ENCODE measurements at places on chromosomes 13 and 19.
A peak's percentile ranks its signal among the peaks of the same experiment; 100 is the strongest.

DNA sequence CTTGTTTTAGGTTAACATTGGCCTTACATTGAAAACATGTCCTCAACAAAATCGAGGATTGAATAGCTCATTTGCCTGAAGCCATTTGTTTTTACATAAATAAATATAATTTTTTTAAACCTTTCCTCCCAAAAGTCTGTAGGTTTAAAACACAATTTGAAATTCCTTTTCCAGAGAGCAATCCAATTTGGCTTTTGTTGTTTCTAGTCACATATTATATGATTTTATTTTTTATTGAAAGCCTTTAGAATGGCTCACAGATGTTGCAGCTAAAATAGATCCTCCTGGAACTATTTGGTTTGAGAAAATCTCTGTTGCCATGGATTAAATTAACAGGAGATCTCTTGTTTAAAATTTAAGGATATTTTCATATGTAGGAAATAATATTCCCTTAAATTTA is 512.6 kb downstream of the KLF5 start:
- DNase-seq = no peak

DNA sequence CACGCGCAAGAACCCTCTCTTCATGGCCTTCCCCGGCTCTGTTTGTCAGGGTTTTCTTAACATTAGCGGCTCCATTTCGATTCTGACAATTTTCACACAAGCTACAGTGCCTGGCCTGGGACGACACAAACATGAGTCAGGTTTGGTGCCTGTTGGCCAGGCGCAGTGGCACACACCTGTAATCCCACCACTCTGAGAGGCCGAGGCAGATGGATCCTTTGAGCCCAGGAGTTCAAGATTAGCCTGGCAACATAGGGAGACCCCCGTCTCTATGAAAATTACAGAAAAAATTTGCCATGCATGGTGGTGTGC is 1.9 kb upstream of the RAB20 start:
- DNase-seq = no peak

DNA sequence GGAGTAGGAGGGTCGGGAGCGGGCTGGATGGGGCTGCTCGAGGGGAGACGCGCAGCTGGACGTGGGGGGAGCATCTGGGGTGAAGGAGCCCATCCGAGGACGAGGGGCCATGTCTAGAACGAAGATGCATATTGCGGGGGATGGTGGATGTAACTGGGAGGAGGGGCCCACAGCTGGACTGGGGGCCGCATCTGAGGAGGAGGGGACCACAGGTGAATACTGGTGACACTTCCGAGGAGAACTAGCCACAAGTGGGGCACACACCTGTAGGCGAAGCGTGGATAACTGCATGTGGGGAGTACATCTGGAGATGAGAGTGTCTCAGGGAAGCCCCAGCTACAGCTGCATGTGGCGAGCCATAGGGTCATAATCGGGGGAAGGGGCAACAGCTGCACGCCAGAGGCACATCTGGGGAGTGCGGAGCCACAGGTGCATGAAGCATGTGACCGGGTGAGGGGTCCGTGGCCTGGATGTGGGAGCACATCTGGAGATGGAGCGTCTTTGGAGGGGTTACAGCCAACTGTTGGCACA is 402 bp downstream of the ZSWIM9 start:
- no peak for DNase-seq

GRCh38 chr19:7868671-7869452 is 5.3 kb downstream of the PRR36 start:
- peak; percentile 69 for DNase-seq

GRCh38 chr13:20847296-20847695 is 55.2 kb downstream of the XPO4 start:
- no peak for DNase-seq

DNA sequence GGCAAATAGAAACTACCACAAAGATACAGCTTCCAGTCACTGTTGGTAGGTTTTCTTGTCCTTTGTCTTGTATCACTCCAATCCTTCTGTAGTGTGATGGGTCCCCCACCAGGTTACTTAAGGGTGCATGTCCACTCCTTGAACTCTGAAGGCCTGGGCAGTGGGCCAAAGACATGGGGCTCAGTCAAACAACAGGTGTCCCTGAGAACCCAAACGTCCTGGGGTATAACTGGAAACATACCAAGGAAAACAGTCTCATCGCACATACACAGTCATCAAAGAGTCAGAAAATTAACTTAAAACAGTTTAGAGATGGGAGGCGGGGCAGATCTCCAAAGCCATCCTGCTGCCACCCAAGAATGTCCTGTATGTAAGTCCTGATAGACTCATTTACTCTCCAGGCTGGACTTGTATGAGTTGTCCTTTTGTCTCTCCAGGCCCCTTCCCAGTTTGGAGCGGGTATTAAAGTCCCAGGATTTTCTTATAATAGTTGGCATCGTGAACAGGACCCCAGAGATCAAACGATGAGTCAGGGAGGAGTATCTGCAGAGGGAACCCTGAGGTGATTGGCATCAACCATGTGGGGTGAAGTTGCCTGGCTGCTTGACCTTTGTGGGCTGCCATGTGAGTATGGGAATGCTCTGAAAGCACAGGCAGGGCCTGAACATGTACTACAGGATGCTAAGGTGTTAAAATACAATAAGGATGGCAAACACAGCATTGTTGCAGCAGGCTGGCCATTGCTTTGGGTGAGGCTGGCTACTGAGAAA is 613.2 kb upstream of the KLF12 start:
- no peak for DNase-seq

DNA sequence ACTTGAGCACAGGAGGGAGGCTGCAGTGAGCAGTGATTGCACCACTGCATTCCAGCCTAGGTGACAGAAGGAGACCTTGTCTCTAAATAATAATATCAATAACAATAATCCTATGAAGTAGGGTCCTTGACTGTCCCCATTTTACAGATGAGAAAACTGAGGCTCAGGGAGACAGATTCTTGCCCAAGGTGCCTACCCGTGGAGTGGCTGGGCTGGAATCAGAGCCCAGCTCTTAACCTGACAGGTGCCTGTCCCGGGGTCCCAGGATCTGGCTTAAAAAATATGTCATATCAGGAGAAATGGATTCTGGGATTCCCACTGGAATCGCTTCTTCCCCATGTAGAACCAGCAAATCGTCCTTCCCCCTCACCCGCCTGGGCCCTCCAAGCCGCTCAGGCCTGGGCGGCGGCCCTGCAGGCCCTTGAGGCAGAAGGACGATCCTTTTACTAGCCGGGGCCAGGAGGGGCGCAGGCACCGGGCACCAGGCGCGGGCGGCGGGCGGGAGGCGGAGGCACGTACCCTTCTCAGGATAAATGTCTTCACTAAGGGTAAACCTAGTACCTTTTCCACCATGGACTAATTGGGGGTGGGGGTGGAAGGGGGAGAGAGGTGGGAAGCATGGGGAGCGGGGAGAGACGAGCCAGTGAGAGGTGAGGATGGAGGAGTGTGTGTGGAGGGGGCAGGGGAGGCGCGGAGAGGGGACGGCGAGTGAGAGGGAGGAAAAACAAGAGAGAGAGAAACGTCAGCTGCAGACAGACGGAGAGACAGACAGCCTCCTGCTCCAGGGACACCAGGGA is 60.6 kb downstream of the COLGALT1 start:
- DNase-seq = no peak

DNA sequence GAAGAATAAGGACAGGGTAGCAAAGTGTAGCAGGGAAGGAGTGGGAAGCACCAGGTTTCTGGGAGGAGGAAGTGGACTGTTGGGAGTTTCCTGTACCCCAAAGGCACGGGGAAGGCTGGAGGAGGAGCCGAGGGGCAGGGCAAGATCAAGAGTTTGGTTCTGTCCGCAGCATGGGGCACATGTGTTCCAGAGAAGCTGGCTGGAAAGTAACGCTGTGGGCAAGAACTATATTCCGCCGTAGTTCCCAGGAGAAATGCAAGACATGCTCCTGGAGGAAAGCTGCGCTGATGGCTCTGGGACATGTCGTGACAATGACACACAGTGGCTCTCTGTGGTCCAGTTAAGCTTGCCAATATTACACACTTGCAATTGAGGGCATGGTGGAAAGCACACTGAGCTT is 51.7 kb upstream of the KPNA3 start:
- no peak for DNase-seq

All from activated T-cell treated with anti-CD3 and anti-CD28 coated beads for 1 hour (primary cell).